ENCODE measurements at places on chromosomes 5 and 9. TPM values are rescaled to one million over a fixed set of nuclear protein-coding genes. Genes with fewer than 3 reads are reported as not detected.

DNA sequence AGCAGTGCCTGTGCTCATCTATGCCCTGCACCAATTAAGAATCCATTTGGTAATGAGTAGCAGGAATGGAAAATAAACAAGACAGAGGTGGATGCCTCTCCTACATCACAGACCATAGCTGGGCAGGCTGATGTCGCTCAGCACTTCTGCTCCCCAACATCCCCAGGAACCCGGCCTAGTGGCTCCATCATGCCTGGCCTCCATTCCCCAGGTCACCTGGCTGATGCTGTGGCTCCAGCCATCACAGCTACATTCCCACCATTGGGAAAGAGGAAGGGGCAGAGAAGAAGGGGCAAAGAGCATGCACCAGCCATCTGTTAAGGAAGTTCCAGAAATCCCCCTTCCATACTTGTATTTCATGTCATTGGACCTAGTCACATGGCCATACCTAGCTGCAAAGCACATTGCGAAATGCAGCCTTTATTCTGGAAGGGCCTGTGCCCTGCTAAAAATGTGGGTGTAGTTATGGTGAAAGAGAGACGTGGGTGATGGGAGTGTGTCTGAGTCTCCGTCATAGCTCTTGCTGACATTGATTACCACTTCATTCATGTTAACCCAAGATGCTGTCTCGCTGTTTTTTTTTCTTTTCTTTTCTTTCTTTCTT is 86.1 kb upstream of the ADAMTS2 start:
- DNase-seq: no peak
- no peaks in the 10 kb centered on the region for H3K4me1 ChIP-seq
- no peak overlapping the region for H3K27ac ChIP-seq
- no peak overlapping the region for H3K4me3 ChIP-seq
- H3K36me3 ChIP-seq: no peaks in the 10 kb centered on the region

GRCh38 chr9:37085233-37085632 is 35.1 kb upstream of the ZCCHC7 start:
- H3K27ac ChIP-seq: peak overlapping the region; percentile 3
- H3K4me1 ChIP-seq: peaks cover 55% of the 10 kb centered on the region
- no peak overlapping the region for H3K4me3 ChIP-seq
- DNase-seq: no peak
- no peaks in the 10 kb centered on the region for H3K27me3 ChIP-seq

GRCh38 chr9:104082168-104082567 is 11.9 kb upstream of the SMC2 start:
- H3K4me3 ChIP-seq: no peak overlapping the region
- H3K4me1 ChIP-seq: no peaks in the 10 kb centered on the region
- peaks cover 10% of the 10 kb centered on the region for H3K27me3 ChIP-seq
- H3K27ac ChIP-seq: no peak overlapping the region

DNA sequence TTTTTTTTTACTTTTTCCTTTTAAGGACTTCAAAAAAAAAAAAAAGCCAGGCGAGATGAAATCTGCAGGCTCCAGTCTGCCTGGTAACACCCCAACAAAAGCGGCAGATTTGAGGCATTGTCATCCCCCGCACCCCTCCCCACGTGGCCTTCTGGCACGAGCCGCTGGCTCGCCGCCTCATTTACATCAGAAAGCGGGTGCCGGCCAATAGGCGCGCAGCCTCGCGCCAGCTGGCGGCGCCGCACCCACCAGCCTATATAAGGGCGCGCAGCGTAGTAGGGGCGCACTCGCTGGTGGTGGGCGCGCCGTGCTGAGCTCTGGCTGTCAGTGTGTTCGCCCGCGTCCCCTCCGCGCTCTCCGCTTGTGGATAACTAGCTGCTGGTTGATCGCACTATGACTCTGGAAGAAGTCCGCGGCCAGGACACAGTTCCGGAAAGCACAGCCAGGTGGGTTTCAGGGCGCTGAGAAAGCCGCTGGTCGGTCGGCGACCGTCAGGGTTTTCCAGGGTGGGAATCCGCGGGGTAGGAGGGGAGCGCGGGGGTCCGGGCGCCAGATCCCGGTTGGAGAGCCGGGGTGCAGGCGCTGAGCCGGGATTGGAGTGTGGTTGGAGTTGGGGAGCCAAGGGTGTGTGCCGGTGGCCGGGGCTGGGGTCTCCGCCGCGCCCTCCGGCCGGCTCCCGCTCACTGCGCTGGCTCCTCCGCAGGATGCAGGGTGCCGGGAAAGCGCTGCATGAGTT is at the start of gene GADD45G:
TSS of gene GADD45G (plus strand) at position 284 of the 736 bp plus-strand sequence. CDS start at position 394, 110 bp downstream.
- H3K27me3 ChIP-seq: peaks cover 2% of the 10 kb centered on the region
- peak; percentile 92 for DNase-seq
- peak within 1 kb of the TSS; percentile 74 for H3K4me3 ChIP-seq
- peak within 1 kb of the TSS; percentile 68 for H3K27ac ChIP-seq
- no peaks in the 10 kb centered on the region for H3K36me3 ChIP-seq

- H3K36me3 ChIP-seq: peaks cover 34% of the 10 kb centered on the region
- no peaks in the 10 kb centered on the region for H3K27me3 ChIP-seq
Observed at GRCh38 chr5:62305358-62305714, 670 bp upstream of the KIF2A start.

DNA sequence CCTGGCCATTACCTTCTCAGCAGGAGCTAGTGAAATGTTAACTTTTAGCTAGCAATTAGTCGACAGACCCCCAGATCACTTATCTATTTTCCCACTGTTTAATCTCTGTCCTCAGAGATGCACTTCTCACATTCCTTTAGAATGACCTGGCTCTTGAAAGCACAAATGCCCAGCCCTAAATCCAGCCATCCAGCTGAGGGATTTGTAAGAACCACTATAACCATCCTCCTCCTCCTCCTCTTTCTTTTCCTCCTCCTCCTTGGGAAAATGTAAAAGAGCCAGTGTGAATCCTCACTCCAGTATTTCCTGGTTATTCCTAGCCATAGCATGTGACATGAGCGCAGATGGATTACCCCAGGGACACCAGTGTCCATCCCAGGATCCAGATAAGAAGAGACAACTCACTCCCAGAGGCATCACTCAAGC is 124.3 kb downstream of the ENC1 start:
- no peaks in the 10 kb centered on the region for H3K36me3 ChIP-seq
- H3K27me3 ChIP-seq: peaks cover 5% of the 10 kb centered on the region
- no peak for DNase-seq
- no peak overlapping the region for H3K27ac ChIP-seq

DNA sequence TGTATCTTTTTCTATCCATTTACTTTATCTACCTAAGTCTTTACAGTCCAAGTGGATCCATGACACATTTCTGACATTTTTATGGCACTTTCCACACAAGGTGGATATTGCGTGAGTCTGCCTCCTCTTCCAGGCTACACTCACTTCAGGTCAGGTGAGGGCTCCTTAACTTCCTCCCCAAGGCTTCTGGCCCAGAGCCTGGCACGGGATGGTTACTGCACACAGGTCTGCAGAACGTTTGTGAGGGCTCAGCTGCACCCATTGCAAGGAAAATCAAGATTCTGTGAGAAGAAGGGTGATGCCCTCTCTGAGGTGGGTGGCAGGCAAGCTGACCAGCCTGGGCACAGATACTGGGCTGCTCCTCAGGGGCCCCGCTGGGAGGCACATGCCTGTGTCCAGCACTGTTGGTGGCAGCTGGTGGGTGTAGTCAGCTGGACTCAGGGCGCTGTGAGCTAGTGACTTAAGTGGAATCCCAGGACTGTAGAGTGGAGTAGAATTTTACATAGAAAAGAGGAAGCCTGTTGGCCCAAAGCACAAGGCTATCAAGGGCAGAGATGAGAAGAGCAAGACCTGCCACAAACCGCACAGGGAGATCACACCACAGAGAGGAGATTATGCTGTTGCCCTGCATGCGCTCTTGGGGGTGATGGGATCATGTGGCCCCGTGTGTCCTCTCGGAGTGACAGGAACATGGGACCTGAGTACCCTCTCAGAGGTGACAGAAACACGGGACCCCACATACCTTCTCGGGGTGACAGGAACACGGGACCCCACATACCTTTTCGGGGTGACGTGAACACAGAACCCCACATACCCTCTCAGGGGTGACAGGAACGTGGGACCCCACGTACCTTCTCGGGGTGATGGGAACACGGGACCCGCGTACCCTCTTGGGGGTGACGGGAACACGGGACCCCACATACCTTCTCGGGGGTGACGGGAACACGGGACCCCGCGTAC is 21.3 kb downstream of the AHRR start:
- peak overlapping the region; percentile 62 for H3K27ac ChIP-seq
- peaks cover 30% of the 10 kb centered on the region for H3K4me1 ChIP-seq
- peaks cover 9% of the 10 kb centered on the region for H3K27me3 ChIP-seq
- DNase-seq: peak; percentile 9

GRCh38 chr5:42020788-42021530 is 95.9 kb downstream of the FBXO4 start:
- peaks cover 13% of the 10 kb centered on the region for H3K27me3 ChIP-seq
- no peak overlapping the region for H3K4me3 ChIP-seq
- DNase-seq: no peak
- no peak overlapping the region for H3K27ac ChIP-seq

GRCh38 chr5:35269006-35269405 is 38.7 kb upstream of the PRLR start:
- no peak overlapping the region for H3K27ac ChIP-seq
- peaks cover 8% of the 10 kb centered on the region for H3K27me3 ChIP-seq
- DNase-seq: no peak
- no peaks in the 10 kb centered on the region for H3K36me3 ChIP-seq

The IL31RA gene
- not detected for total RNA-seq

The NR4A3 gene
- 27.5 TPM for total RNA-seq
